Stimulated activated CD4-positive, alpha-beta T cell treated with anti-CD3 and anti-CD28 coated beads, Interleukin-12 subunit alpha, Interleukin-12 subunit beta, amount 100 ng/mL, for 4 hours (primary cell): ENCODE measurements at places on chromosomes 13 and 19.

DNA sequence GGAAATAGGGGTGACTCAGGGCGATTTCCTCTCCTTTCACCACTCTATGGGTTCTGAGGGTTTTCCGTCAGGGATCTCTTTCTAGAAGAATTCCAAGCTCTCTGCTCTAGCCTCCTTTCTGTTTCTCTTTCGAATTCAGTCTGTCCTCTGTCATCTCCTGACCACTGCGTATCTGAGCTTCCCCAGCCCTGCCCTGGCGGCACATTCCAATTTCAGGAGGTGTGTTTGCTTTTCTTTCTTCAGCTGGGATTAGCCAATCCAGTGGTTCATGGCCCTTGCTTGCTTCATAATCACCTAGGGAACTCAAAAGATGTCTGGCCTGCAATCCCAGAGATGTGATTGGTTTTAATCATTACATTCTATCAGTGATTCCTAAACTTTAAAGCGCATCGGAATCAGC is 9.4 kb downstream of the IFNL2 start:
- no peak for DNase-seq

DNA sequence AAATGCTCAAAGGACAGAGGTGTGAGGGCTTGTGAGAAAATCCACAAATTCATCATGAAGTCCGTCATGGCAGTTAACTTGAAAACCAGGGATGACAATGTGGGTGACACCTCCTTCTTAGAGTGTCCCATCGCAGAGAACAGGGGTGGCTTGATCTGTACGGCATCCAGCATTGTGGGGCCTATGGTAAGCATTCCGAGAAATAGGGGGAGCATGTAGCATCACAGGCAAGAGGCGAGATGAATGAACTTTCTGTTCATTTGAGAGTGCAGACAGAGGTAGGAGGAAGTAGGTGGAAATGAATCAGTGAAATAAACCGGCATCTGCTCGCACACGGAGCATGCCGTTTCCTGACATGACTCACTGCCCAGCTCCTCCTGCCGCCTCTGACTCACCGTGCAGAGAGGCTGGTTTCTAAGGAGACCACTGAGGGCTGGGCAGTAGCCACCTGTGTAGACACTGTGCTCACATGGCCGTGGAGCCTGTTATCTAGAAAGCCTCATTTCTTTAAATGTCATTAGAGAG is 339.0 kb downstream of the RFC3 start:
- peak; percentile 10 for DNase-seq

DNA sequence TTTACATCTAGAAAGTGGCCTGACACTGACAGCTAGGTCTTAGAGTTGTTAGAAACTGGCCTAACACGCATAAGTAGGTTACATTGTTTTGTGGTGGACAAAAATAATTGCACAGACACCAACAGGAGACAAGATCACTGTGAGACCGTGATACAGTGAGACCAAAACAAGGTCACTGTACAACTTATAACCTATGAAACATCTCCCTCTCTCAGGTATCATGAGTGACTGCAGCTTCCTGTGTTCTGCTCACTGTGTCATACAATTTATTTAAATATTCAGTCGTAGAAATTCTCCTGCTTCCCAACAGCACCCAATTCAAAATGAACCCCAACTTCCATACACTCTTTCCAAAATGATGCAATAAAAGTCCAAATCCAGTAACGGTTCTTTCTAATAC is 2165.2 kb downstream of the PCDH9 start:
- no peak for DNase-seq

GRCh38 chr19:45515081-45515624 is 7.9 kb downstream of the VASP start:
- no peak for DNase-seq

DNA sequence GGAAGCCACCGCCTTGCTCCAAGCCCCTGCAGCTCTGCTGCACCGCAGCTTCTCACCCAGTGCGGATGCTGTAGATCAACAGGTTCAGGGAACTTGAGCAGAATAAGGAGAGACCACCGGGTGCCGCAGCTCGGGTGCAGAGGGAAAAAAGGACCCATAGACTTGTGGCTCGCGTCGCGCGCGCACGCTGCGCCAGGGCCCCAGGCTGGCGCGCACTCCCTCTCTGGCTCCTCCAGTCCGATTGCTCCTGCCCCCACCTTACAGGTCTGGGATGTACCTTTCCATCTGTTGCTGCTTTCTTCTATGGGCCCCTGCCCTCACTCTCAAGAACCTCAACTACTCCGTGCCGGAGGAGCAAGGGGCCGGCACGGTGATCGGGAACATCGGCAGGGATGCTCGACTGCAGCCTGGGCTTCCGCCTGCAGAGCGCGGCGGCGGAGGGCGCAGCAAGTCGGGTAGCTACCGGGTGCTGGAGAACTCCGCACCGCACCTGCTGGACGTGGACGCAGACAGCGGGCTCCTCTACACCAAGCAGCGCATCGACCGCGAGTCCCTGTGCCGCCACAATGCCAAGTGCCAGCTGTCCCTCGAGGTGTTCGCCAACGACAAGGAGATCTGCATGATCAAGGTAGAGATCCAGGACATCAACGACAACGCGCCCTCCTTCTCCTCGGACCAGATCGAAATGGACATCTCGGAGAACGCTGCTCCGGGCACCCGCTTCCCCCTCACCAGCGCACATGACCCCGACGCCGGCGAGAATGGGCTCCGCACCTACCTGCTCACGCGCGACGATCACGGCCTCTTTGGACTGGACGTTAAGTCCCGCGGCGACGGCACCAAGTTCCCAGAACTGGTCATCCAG is 964 bp downstream of the PCDH17 start:
- no peak for DNase-seq

GRCh38 chr19:12945479-12946091 is at the start of gene RAD23A:
Gene RAD23A (plus strand): TSS chr19:12945862. CDS start chr19:12945949, 87 bp downstream.
- peak; percentile 99 for DNase-seq

DNA sequence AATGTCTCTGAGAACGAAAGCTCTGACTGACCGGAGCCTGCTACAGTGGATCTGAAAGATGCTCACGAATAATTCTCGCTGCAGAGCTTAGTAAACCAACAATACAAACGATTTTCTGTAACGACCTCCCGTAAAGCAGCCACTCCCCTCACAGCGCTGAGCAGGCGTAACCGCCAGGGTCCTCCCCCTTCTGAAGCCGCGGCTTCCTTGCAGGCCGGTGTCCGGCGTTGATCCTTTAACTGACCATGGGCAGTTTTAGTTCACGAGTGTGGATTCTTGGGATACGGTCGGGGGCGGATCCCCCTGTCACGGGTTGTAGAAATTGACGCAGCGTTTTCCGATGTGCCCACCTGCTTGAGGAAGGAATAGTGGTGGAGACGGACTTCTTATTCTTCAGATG is 75.9 kb downstream of the ATP11A start:
- no peak for DNase-seq

GRCh38 chr19:47839913-47840312 is 18.2 kb downstream of the CRX start:
- DNase-seq: no peak

GRCh38 chr19:2477141-2477710 is 1.3 kb downstream of the GADD45B start:
- DNase-seq: peak; percentile 36

GRCh38 chr19:3969435-3970312 is 1.2 kb downstream of the DAPK3 start:
- no peak for DNase-seq

GRCh38 chr19:1618157-1619093 is 13.2 kb upstream of the UQCR11 start:
- peak; percentile 24 for DNase-seq

DNA sequence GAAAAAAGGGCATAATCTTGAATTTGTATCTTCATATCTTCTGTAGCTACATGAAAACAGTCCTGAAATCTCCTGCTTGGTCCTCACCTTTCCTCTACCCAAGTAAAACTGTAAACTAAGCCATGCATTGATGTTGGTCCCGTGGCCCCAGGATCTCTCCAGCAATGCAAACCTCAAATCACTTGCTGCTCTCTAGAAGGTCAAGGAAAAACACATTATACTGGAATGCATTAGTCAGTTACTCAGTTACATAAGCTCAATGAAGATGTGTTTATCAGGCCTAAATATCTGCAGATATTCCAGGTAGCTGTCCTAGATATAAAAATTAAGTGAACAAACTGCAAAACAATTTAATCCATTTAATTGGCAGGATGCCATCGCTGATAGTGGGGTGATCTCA is 261.8 kb downstream of the ABCC4 start:
- DNase-seq: no peak

DNA sequence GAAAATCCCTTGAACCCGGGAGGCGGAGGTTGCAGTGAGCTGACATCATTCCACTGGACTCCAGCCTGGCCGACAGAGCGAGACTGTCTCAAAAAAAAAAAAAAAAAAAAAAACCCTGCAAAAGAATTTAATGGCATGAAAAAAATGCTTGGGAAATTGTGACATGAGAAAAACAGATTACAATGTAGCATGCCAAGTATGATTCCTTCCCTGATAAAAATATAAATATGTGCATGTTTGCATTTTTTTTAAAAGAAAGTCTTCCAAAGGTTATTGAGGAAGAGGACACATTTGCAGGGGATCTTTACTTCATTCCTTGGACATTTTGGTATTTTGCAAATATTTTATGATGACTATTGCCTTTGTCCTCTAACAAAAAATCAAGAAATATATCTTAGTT is 14.5 kb upstream of the ZBTB32 start:
- DNase-seq: no peak

GRCh38 chr13:31944262-31945160 is 87.1 kb upstream of the FRY start:
- DNase-seq: no peak

- DNase-seq: no peak
Measured at GRCh38 chr19:5466072-5466471, 10.9 kb downstream of the ZNRF4 start.

DNA sequence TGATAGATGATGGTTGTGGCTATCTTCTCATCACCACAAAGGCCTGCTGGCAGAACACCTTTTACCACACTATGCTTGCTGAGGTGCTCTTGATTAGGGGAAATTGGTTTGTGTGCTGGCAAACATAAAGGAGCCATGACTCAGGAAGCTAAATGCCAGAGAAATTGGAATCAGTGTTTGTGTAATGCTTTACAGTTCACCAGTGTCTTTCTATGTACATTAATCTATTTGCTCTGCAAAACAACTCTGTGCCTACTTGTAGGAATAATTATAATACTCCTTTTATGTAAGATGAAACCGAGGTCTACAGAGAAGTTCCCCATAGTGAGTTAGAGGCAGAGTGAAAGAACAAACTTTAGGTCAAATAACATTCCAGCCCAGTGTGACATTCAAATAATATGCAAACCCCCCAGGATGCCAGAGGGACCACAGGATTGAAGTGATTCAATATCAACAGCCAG is 390.5 kb upstream of the HTR2A start:
- no peak for DNase-seq

- no peak for DNase-seq
Measured at GRCh38 chr13:28455580-28456194, 39.2 kb downstream of the FLT1 start.

- DNase-seq: no peak
Measured at GRCh38 chr19:51901860-51902259, 3.0 kb downstream of the ZNF649 start.

- no peak for DNase-seq
Measured at GRCh38 chr13:79477968-79478367, 3.0 kb upstream of the NDFIP2 start.
